Nephron progenitor cell (in vitro differentiated cells): ENCODE measurements at places on chromosomes 12 and 14.

DNA sequence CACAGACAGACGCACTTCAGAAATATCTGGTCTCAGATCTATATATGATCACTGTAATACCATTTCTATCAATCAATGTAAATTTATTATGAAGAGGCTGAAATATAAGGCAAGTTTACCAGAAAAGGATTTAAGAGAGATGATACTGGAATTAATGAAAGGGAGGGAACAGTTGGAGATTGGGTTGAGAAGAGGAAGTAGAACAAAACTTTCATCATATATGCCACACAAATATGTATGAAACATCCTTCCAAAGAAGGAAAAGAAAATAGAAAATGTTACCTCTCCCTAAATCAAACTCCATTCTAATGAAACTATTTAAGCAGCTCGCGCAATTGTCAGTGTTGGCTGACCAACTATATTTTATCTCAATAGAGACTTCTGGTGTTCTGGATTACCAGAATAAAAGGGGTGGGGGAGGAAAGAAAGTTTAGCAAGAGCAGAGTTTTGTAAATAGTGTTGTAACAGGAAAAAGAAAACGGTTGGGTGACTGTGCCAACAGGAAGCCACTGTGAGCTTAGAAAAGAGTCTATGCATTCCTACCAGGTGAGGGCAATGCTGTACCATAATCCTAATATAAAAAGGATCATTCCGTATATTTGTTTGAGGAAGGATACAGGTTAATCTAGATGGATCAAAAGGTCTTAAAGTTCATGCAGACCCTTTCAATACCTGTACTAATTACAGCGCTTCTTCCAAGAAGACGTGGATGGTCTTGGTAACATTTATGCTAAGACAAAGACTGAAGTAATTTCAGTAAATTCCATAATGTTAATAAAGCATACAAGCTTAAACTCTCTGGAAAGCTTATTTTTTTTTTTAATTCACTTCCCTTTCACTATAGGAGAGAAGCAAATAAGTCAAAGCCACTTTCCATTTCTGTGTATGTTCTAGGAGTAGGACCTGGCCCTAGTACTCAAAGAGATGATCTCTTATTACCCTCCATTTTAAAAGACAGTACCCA lies 14.5 kb upstream of the LLPH start:
- H3K27ac ChIP-seq: peak overlapping the region; percentile 41
- peaks cover 60% of the 10 kb centered on the region for H3K36me3 ChIP-seq
- peaks cover 8% of the 10 kb centered on the region for H3K4me1 ChIP-seq
- H3K4me3 ChIP-seq: no peak overlapping the region
- no peaks in the 10 kb centered on the region for H3K27me3 ChIP-seq
- DNase-seq: no peak

DNA sequence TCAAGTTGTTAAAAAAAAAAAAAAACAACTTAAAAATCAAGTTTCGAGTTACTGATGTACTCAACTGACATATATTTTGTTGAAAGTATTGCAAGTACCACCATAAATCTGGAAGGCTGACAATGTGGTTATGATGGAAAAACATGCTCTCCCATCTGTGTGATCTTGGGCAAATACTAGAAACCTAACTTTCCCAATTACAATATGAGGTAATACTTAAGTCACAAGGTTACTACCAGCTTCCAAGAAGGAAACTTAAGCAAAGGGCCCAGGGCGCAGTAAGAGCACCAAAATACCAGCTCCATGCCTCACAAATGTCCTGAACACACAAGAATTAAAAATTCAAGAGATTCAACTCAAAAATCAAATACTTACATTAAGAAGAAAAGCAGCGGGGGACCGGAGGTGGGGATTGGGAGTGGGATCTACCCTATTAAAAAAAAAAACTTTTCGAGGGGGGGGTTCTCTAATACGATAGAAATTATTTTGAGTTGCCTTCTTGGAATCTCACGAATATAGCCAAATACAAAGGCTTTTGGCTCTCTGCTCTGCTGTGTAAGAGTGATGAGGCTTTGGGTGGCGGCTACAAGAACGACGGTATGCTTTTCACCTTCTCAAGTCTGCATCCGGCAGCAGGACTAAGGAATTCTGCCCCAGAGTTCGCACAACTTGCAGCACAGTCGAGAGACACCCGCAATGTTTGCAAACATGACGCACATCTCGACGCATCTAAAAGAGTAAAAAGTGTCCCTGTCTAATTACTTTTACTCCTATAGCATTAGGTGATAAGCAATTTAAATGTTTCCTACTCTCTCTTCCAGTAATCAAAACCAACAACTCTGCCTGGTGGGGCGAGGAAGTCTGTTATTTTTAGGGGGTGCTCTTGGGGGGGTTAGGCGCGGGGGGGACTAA lies 1.1 kb downstream of the SAV1 start:
- H3K36me3 ChIP-seq: peaks cover 32% of the 10 kb centered on the region
- H3K27ac ChIP-seq: peak overlapping the region; percentile 90
- H3K4me1 ChIP-seq: peaks cover 11% of the 10 kb centered on the region
- H3K4me3 ChIP-seq: no peak overlapping the region

GRCh38 chr12:32496946-32497345 lies 97.6 kb downstream of the FGD4 start:
- peaks cover 9% of the 10 kb centered on the region for H3K27me3 ChIP-seq
- DNase-seq: no peak
- H3K27ac ChIP-seq: no peak overlapping the region

- H3K4me1 ChIP-seq: peaks cover 47% of the 10 kb centered on the region
- DNase-seq: peak; percentile 85
- peaks cover 17% of the 10 kb centered on the region for H3K27me3 ChIP-seq
- H3K27ac ChIP-seq: peak within 1 kb of the TSS; percentile 92
- peak within 1 kb of the TSS; percentile 91 for H3K4me3 ChIP-seq
These were observed at the start of gene PAWR for GRCh38 chr12:79690638-79691510. Gene PAWR (minus strand): TSS chr12:79690964. CDS start chr12:79690244, 720 bp downstream.

DNA sequence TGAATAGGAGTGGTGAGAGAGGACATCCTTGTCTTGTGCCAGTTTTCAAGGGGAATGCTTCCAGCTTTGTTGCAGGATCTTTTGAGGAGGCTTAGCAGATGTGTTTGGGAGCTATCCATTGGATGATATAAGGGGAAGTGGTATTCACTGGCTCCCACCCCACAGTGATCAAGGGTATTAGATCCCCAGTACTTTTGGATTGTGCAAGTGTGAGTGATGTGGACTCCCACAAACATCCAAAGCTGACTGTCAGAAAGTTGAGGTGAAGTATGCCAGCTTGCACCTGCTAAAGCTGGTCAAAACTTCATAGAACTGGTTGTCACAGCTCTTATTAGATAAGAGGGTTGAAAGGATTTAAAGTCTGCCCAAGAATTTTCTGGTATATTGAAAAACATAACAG lies 110.1 kb upstream of the BTG1 start:
- H3K4me1 ChIP-seq: peaks cover 12% of the 10 kb centered on the region
- H3K27me3 ChIP-seq: no peaks in the 10 kb centered on the region
- H3K27ac ChIP-seq: no peak overlapping the region
- no peaks in the 10 kb centered on the region for H3K36me3 ChIP-seq

DNA sequence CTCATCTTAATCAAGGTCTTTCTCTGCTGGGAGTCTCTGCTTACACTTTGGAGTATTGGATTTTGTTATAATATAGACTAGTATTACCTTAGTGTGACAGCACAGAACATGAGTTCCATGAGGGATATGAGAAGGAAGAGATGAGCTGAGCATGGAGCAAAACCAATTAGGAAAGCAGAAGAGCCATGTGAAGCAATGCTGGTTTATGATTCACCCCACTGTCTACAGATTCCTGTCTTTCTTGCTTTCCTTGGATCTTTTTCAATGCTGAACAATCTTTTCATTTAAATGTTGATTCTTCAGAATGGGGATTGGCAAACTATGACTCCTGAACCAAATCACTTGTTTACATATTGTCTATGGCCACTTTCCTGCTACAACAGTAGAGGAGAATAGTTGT lies 70.4 kb upstream of the KITLG start:
- H3K4me1 ChIP-seq: no peaks in the 10 kb centered on the region
- H3K27ac ChIP-seq: no peak overlapping the region
- no peaks in the 10 kb centered on the region for H3K36me3 ChIP-seq
- DNase-seq: no peak
